Type B pancreatic cell (in vitro differentiated cells): ENCODE measurements at places on chromosomes 11 and 22. TPM values are rescaled to one million over a fixed set of nuclear protein-coding genes. Genes with fewer than 3 reads are reported as not detected.
A peak's percentile ranks its signal among the peaks of the same experiment; 100 is the strongest.

Gene FAT3
- 31.5 and 70.0 TPM in 2 replicates for total RNA-seq

Gene KCNE3
- 7.3 and 12.5 TPM in 2 replicates for total RNA-seq

Gene MUC6
- total RNA-seq = 0.38 and 0.46 TPM in 2 replicates

Gene RSF1
- total RNA-seq = 56.6 and 74.2 TPM in 2 replicates

Gene OR4C16
- not detected in 2 replicates for total RNA-seq

Gene C11orf68
- total RNA-seq = 27.9 and 31.2 TPM in 2 replicates

Gene MIOX
- total RNA-seq = 1.2 TPM in 1 of 2 replicates, not detected in the other

DNA sequence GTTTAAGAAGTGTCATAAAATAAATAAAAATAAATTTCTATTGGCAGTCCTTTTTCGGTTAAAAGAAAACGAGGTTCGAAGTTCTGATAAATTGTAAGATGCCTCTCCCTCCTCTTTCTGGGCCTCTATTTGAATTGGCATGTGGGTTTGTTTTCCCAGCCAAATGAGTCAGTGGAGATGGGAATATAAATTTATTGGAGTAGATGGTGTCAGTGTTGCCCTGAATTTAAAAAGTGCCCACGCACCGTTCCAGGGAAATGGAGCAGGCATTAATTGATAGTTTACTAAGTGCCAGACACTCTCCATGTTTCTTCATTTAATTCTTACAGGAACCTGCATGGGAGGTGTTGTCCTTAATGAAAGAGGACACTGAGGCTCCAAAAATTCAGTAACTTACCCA lies 119.2 kb downstream of the FEZ1 start:
- no peaks in the 10 kb centered on the region for H3K36me3 ChIP-seq
- H3K27me3 ChIP-seq = peaks cover 23% of the 10 kb centered on the region
- no peak overlapping the region for H3K4me3 ChIP-seq
- no peak overlapping the region for H3K27ac ChIP-seq
- H3K4me1 ChIP-seq = peaks cover 49% of the 10 kb centered on the region

DNA sequence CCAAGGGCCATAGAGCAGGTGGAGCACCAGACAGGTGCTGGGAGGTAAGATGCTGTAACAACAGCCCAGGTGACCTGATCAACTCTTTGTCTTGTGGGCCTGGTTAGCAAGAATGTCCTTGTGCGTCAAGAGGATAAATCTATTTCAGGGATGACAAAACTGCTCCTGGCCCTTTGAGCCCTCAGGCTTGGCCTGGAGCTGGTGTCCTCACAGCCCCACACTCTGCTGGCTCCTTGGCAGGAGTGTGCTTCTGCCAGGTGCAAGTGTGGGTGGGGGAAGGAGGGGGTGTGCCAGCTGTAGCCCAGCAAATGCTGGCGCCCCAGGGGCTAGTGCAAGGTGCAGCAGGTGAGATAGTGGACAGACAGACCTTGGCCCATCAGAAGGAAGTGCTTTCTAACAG lies 19.5 kb downstream of the AMPD3 start:
- no peaks in the 10 kb centered on the region for H3K36me3 ChIP-seq
- H3K4me1 ChIP-seq = peaks cover 6% of the 10 kb centered on the region
- H3K27ac ChIP-seq = no peak overlapping the region

GRCh38 chr11:69662806-69663205 lies 12.3 kb downstream of the LTO1 start:
- DNase-seq = no peak
- H3K4me3 ChIP-seq = no peak overlapping the region
- peaks cover 3% of the 10 kb centered on the region for H3K36me3 ChIP-seq
- no peaks in the 10 kb centered on the region for H3K27me3 ChIP-seq
- peaks cover 4% of the 10 kb centered on the region for H3K4me1 ChIP-seq

GRCh38 chr11:64284962-64285884 lies at the start of gene GPR137:
TSS of gene GPR137 (plus strand) at chr11:64285848. CDS start at chr11:64286525, 677 bp downstream.
- H3K4me1 ChIP-seq = peaks cover 13% of the 10 kb centered on the region
- H3K36me3 ChIP-seq = peaks cover 12% of the 10 kb centered on the region
- peak within 1 kb of the TSS; percentile 88 for H3K27ac ChIP-seq
- peak within 1 kb of the TSS; percentile 87 for H3K4me3 ChIP-seq

DNA sequence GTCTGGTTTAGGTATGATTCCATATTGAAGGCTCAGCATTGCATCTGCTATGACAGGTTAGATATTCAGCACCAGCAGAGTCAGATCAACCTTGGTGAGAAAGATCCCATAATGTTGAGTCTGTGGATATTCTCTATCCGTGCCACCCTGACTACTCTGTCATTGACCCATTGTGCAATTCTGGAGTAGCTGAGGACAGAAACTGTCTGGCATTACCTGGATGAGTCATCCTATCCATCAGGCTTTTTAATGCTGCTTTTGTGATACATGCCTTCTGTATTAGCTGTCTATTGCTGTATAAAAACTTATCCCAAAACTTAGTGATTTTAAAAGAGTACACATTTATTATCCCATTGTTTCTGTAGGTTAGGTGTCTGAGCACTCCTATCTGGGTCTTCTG lies 189.1 kb upstream of the FAT3 start:
- no peaks in the 10 kb centered on the region for H3K27me3 ChIP-seq
- H3K27ac ChIP-seq = no peak overlapping the region
- H3K4me3 ChIP-seq = no peak overlapping the region
- H3K4me1 ChIP-seq = no peaks in the 10 kb centered on the region

DNA sequence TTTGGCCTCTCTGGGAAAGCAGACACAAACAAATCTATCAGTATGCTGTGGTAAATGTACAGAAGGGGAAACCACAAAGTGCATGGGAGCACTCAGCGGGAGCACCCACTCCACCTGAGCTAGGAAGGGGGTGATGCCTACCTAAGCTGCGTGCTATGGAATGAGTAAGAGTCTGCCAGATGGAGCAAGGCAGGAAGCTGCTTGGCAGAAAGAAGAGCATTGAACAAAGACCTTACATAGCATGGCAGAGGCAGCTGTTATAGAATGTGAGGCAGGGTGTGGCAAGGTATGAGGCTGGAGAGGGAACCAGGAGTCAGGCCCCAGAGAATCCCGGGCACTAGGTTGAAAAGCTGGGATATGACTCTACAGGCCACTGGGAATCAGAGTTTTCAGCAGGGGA lies 13.8 kb upstream of the MTFP1 start:
- H3K27me3 ChIP-seq = no peaks in the 10 kb centered on the region
- peaks cover 7% of the 10 kb centered on the region for H3K4me1 ChIP-seq
- H3K27ac ChIP-seq = no peak overlapping the region

DNA sequence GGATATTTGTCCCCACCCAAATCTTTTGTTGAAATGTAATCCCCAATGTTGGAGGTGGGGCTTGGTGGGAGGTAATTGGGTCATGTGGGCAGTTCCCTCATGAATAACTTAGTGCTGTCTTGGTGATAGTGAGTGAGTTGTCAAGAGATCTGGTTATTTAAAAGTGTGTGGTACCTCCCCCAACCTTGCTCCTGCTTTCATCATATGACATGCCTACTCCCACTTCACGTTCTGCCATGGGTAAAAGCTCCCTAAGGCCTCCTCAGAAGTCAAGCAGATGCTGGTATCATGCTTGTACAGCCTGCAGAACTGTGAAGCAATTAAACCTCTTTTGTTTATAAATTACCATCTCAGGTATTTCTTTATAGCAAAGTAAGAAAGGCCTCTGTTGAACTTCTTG lies 30.6 kb downstream of the AAMDC start:
- H3K4me3 ChIP-seq = no peak overlapping the region
- no peak for DNase-seq
- H3K27ac ChIP-seq = no peak overlapping the region
- no peaks in the 10 kb centered on the region for H3K4me1 ChIP-seq

DNA sequence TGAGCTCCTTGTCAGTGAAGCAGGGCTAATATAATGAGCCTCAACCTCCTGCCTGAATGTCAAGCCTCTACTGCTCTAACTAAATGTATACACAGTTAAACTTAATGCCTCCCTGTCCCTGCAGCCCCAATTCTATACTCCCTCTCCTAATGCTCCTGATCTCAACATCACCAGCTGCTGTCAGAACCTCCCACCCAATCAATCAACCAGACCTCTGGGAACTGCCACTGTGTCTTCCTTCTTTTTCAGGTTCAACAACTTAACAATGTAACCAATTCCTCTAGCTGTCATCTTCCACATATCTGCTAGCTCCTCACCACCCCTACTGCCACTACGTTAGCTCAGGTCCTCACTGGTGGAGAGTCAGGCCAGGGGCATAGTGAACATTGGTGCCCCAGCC lies 339.8 kb upstream of the NARS2 start:
- peak overlapping the region; percentile 18 for H3K27ac ChIP-seq
- peaks cover 4% of the 10 kb centered on the region for H3K27me3 ChIP-seq
- H3K36me3 ChIP-seq = peaks cover 14% of the 10 kb centered on the region

- peaks cover 44% of the 10 kb centered on the region for H3K4me1 ChIP-seq
- peaks cover 15% of the 10 kb centered on the region for H3K36me3 ChIP-seq
- H3K4me3 ChIP-seq = peak overlapping the region; percentile 98
- H3K27ac ChIP-seq = peak overlapping the region; percentile 95
- no peaks in the 10 kb centered on the region for H3K27me3 ChIP-seq
- no peak for DNase-seq
Measured at GRCh38 chr11:121291896-121292494, 576 bp upstream of the SC5D start.

GRCh38 chr22:27312966-27313855 lies 488.3 kb downstream of the MN1 start:
- peaks cover 11% of the 10 kb centered on the region for H3K27me3 ChIP-seq

DNA sequence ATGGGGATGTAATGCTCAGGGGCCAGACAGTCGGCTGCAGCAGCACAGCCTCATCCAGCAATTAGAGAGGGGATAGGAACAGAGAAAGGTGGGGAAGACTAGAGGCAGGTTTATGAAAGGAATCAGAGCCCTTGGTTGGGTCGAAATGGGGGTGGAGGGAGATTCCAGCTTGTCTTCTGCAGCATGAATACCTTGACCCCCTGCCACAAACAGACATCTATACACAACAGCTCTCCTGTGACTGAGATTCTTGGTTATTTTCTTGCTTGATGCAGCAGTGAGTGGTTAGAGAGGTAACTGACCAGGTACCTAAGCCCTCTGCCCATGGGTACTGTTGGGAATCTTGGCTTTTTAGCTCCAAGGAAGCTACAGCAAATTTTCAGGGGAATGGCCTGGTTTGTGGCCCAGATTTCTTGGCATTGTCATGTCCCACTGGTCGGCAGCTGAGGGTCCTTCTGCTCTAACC lies at the start of gene TRIM49D1:
Gene TRIM49D1, minus strand, starts transcription at position 51 of the 466 bp plus-strand sequence. CDS start 4,535 bp downstream, outside the sequence.
- no peaks in the 10 kb centered on the region for H3K36me3 ChIP-seq
- no peaks in the 10 kb centered on the region for H3K4me1 ChIP-seq
- peaks cover 3% of the 10 kb centered on the region for H3K27me3 ChIP-seq
- DNase-seq = no peak
- no peak within 1 kb of the TSS for H3K4me3 ChIP-seq
- H3K27ac ChIP-seq = no peak within 1 kb of the TSS

DNA sequence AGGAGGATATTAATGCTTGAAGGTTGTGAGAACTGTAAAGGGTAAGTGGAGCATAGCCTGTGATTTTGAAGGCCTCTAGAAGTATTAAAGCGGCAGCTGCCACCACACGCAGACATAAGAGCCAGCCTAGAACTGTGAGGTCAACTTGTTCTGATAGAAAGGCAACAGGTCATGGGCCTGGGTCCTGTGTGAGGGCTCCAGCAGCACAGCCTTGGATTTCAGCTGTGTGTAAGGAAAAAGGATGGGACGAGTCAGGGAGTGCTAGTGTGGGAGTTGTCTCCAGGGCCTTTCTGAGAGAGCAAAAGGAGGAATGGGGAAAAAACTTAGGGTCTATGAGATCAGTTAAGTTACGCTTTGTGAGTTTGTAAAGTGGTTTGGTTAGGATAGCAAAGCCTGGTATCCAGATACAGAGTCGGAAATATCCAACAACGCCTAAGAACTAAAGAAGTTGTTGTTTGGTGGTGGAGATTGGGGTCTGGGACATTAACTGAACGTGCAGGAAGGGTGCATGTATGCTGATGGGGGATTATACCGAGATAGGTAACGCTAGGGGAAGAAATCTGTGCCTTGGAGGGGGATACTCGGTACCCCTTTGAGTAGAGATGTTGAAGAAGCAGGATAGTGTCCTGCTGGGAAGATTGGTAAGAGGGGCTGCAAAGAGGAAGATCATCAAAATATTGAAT lies 17.4 kb upstream of the ANO1 start:
- DNase-seq = peak; percentile 36
- no peak overlapping the region for H3K4me3 ChIP-seq
- peaks cover 18% of the 10 kb centered on the region for H3K4me1 ChIP-seq
- H3K27me3 ChIP-seq = no peaks in the 10 kb centered on the region

- H3K36me3 ChIP-seq = no peaks in the 10 kb centered on the region
- H3K4me1 ChIP-seq = peaks cover 6% of the 10 kb centered on the region
- no peak overlapping the region for H3K4me3 ChIP-seq
- H3K27ac ChIP-seq = peak overlapping the region; percentile 42
Measured at GRCh38 chr11:32081129-32081641, 9.7 kb upstream of the RCN1 start.

GRCh38 chr11:114466742-114467141 lies 27.5 kb downstream of the REXO2 start:
- no peak overlapping the region for H3K27ac ChIP-seq
- no peak for DNase-seq
- H3K27me3 ChIP-seq = no peaks in the 10 kb centered on the region
- H3K4me3 ChIP-seq = no peak overlapping the region
- H3K4me1 ChIP-seq = no peaks in the 10 kb centered on the region

- H3K4me1 ChIP-seq = peaks cover 51% of the 10 kb centered on the region
- no peak overlapping the region for H3K4me3 ChIP-seq
- peaks cover 21% of the 10 kb centered on the region for H3K36me3 ChIP-seq
Measured at GRCh38 chr22:20526628-20527355, 19.4 kb downstream of the MED15 start.

GRCh38 chr11:72786305-72787215 lies 7.3 kb downstream of the STARD10 start:
- peak overlapping the region; percentile 23 for H3K4me3 ChIP-seq
- H3K27me3 ChIP-seq = no peaks in the 10 kb centered on the region
- H3K27ac ChIP-seq = peak overlapping the region; percentile 95
- no peaks in the 10 kb centered on the region for H3K36me3 ChIP-seq
- no peak for DNase-seq
- peaks cover 24% of the 10 kb centered on the region for H3K4me1 ChIP-seq

DNA sequence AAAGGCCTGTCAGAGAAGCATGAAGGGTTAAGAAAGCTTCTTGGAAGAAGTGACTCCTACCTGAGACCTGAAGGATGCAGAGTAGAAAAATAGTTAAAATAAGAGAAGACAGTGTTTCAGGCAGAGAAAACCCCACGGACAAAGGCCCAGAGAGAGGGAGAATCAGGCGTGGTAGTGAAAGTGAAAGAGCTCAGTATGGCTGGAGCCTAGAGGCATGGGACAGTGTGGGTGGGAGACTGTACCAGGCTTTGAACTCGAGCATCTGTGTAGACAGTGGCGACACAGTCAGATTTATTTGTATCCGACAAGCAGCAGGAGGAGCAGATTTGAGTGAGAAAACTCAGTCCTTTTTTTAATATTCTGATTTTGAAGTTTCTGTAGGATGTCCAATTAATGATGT lies 360.0 kb downstream of the OPCML start:
- H3K36me3 ChIP-seq = no peaks in the 10 kb centered on the region
- no peak overlapping the region for H3K4me3 ChIP-seq
- DNase-seq = no peak
- H3K27ac ChIP-seq = no peak overlapping the region
- H3K4me1 ChIP-seq = no peaks in the 10 kb centered on the region

DNA sequence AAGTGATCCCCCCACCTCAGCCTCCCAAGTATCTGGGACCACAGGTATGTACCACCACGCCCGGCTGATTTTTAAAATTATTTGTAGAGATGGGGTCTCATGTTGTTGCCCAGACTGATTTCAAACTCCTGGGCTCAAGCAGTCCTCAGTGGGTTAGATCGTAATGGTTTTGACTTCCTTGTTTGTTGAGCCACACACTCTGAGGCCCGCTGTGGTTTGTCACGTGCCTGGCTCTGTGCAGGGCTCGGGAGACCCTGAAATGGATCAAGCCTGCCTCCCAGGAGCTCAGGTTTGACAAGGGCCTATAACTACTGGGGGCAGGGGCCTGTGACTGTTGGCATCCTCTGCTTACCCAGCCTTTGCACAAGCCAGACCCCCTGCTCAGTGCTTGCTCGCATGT lies 68.1 kb downstream of the MPPED1 start:
- H3K36me3 ChIP-seq = no peaks in the 10 kb centered on the region
- no peak overlapping the region for H3K27ac ChIP-seq
- H3K4me1 ChIP-seq = peaks cover 3% of the 10 kb centered on the region
- no peak overlapping the region for H3K4me3 ChIP-seq
- DNase-seq = no peak
